ENCODE measurements at places on chromosomes 13 and 19. TPM values are rescaled to one million over a fixed set of nuclear protein-coding genes. Genes with fewer than 3 reads are reported as not detected.

FAM216B gene
- not detected for total RNA-seq

OR10H1 gene
- not detected for total RNA-seq

HSD17B14 gene
- total RNA-seq: 0.27 TPM

C1QTNF9B gene
- total RNA-seq: not detected

MYH14 gene
- not detected for total RNA-seq

SPART gene
- 11.1 TPM for total RNA-seq

SIAH3 gene
- total RNA-seq: 0.06 TPM

SHANK1 gene
- not detected for total RNA-seq

PPAN gene
- 294 TPM for total RNA-seq

NLRP7 gene
- not detected for total RNA-seq

ACTMAP gene
- total RNA-seq: 9.2 TPM
